ENCODE measurements at places on chromosomes 7 and 10.

DNA sequence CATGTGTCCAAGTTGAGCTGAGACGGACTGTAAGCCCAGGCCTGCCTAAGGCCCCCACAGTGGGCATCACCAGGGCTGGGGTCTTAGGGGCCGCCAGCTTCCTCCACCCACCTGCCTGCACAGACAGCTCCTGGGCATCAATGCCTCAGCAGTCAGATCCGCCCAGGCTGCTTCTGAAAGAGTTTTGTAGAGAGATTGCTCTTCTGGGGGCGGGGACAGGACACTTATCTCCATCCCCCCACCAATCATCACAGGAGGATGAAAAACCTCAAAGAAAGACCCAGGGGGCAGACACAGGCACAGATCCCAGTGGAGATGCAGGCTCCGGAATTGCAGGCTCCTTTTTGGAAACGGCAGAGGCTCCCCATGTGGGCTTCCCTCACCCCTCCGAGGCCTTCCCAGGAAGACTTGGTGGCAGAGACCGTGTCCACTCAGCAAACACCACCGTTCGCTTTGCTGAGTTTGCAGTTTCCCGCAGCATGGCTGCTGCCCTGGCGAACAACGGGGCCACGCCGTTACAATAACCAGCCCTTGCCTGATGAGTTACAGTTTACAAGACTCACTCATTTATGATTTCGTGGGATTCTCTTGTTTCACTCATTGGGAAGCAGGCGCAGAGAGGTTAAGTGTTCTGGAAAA, 96.4 kb downstream of the MKI67 start:
- H3K4me3 ChIP-seq: no peak overlapping the region
- H3K36me3 ChIP-seq: no peaks in the 10 kb centered on the region
- no peak overlapping the region for H3K27ac ChIP-seq
- H3K4me1 ChIP-seq: no peaks in the 10 kb centered on the region

GRCh38 chr10:132331601-132332432, at the start of gene LRRC27:
LRRC27 (plus strand) TSS chr10:132332193; CDS start chr10:132333525, 1,332 bp downstream.
- peak within 1 kb of the TSS; percentile 98 for H3K4me3 ChIP-seq
- no peaks in the 10 kb centered on the region for H3K27me3 ChIP-seq
- no peaks in the 10 kb centered on the region for H3K36me3 ChIP-seq
- peak within 1 kb of the TSS; percentile 61 for H3K27ac ChIP-seq
- DNase-seq: peak; percentile 94

GRCh38 chr7:101972627-101973026, 155.2 kb downstream of the CUX1 start:
- H3K27ac ChIP-seq: no peak overlapping the region
- DNase-seq: no peak
- no peak overlapping the region for H3K4me3 ChIP-seq
- no peaks in the 10 kb centered on the region for H3K27me3 ChIP-seq

GRCh38 chr10:75532253-75532924, 101.0 kb downstream of the LRMDA start:
- peak overlapping the region; percentile 85 for H3K27ac ChIP-seq
- H3K27me3 ChIP-seq: no peaks in the 10 kb centered on the region
- no peaks in the 10 kb centered on the region for H3K36me3 ChIP-seq
- H3K4me1 ChIP-seq: peaks cover 41% of the 10 kb centered on the region

- peaks cover 35% of the 10 kb centered on the region for H3K4me1 ChIP-seq
- no peak overlapping the region for H3K27ac ChIP-seq
- no peaks in the 10 kb centered on the region for H3K27me3 ChIP-seq
- H3K36me3 ChIP-seq: no peaks in the 10 kb centered on the region
- no peak for DNase-seq
- no peak overlapping the region for H3K4me3 ChIP-seq
These were observed 19.3 kb downstream of the PRSS2 start for GRCh38 chr7:142790056-142790455.

GRCh38 chr10:72106154-72106849, 18.0 kb upstream of the SPOCK2 start:
- no peak overlapping the region for H3K4me3 ChIP-seq
- no peaks in the 10 kb centered on the region for H3K36me3 ChIP-seq
- peak overlapping the region; percentile 75 for H3K27ac ChIP-seq
- DNase-seq: no peak

DNA sequence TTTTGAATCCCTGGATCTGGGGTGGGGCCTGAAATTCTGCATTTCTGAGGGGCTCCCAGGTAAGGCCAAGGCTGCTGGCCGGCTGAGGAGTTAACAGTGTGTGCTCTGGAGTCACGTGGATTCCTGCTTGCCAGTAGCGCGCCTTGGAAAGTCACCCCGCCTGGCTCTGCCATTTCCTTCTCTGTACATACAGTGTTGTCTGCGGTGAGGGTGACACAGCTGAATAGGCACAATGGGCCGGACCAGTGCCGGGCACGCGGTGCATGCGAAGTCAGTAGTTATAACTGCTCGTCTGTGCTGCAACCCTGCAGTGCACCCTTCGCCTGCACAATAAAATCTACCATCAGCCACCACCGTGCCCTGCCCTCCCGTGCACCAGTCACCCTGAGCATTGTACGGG, 68.0 kb upstream of the EEPD1 start:
- no peak overlapping the region for H3K4me3 ChIP-seq
- H3K27me3 ChIP-seq: no peaks in the 10 kb centered on the region
- DNase-seq: no peak
- no peaks in the 10 kb centered on the region for H3K36me3 ChIP-seq
- H3K27ac ChIP-seq: no peak overlapping the region

DNA sequence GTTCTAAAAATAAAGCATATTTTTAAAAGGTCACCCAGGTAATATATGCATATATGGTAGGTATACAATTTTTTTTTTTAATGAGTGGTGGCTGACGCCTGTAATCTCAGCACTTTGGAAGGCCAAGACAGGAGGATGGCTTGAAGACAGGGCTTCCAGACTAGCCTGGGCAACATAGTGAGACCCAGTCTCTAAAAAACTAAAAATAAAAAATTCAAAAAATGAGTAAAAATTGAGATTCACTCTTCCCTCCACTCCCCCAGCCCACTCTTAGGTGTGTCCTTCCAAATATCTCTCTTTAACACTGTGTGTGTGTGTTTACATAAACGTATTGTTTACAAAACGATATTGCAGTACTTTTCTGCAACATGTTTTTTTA, 929 bp upstream of the ANXA11 start:
- peaks cover 5% of the 10 kb centered on the region for H3K36me3 ChIP-seq
- peaks cover 78% of the 10 kb centered on the region for H3K4me1 ChIP-seq
- peak overlapping the region; percentile 80 for H3K27ac ChIP-seq

DNA sequence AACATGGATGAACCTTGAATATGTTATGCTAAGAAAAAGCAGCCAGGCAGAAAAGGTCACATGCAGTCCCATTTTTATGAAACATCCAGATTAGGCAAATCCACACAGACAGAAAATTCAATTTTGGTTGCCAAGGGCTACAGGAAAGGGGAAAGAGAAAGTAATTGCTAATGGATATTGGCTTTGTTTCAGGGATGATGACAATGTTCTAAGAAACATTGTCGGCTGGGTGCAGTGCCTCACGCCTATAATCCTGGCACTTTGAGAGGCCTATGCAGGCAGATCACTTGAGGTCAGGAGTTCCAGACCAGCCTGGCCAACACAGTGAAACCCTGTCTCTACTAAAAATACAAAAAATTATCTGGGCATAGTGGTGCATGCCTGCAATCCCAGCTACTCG, 23.0 kb downstream of the ZNF33B start:
- peaks cover 41% of the 10 kb centered on the region for H3K36me3 ChIP-seq
- no peaks in the 10 kb centered on the region for H3K27me3 ChIP-seq

DNA sequence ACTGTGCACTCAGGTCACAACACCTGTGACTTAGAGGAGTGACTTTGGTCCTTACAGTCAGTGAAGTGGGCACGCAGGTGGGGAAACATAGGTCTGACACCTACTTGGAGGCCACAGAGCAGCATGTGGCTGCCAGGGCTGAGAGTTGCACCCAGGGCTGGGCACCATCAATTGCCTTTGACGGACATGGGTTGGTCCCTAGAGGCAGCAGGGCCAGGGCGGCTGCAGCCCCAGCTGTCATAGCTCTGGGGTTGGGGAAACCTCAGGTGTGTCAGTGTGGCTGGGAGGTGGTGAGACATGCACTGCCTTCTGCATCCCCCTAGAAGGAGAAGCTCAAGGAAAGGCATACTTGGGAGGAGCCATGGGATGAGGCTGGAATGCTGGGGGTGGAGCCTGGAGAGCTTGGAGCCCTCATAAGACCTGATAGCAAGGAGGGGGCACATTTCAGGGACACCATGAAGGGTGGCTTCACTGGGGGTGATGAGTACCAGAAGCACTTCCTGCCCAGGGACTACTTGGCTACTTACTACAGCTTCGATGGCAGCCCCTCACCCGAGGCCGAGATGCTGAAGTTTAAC, at the start of gene INMT:
Gene INMT (plus strand): TSS at position 440 of the 578 bp plus-strand sequence. CDS start 16 bp downstream, at position 456.
- no peaks in the 10 kb centered on the region for H3K27me3 ChIP-seq
- no peaks in the 10 kb centered on the region for H3K4me1 ChIP-seq
- no peak within 1 kb of the TSS for H3K4me3 ChIP-seq
- H3K36me3 ChIP-seq: no peaks in the 10 kb centered on the region
- no peak for DNase-seq
- no peak within 1 kb of the TSS for H3K27ac ChIP-seq

All from PC-3 (cell line).